Activated CD8-positive, alpha-beta T cell treated with anti-CD3 and anti-CD28 coated beads, Interleukin-2, amount 10 ng/mL, durations not matched to agents 7 days and 5 days (primary cell): ENCODE measurements at places on chromosomes 6 and 20. TPM values are rescaled to one million over a fixed set of nuclear protein-coding genes. Genes with fewer than 3 reads are reported as not detected.

DNA sequence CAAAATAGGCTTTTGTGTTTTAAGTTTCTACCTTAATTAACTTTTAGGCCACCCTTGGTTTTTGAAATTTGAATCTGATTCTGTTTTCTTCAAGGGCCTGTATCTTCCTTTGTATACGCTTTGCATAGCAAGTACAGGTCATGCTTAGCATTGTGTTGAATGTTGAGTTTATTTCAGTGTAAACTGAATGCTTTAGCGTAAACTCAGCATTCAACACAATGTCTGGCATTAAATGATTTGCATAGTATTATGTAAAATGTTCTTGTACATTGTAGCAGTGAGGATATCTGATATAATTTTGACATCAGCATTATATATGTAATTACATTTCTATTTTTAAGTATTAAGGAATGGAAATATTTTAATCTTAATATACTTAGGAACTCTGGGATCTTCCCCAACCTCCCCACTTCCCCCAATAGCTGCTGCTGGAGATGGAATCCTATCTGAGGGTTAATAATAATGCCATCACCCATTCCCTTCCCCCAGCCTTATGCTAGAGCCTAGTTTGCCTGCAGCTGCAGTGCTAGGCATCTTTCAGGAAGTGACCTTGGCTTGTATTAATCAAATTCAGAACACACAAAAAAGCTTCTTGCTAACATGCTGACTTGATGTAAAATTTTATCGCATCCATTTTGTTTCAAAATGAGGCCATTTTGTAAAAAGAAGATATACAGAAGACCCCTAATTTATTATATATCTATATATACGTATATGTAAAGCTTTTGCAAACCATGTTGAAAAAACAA lies 73.1 kb downstream of the NCOA3 start:
- no peak overlapping the region for H3K27ac ChIP-seq
- peaks cover 54% of the 10 kb centered on the region for H3K4me1 ChIP-seq
- H3K36me3 ChIP-seq: peaks cover 27% of the 10 kb centered on the region

DNA sequence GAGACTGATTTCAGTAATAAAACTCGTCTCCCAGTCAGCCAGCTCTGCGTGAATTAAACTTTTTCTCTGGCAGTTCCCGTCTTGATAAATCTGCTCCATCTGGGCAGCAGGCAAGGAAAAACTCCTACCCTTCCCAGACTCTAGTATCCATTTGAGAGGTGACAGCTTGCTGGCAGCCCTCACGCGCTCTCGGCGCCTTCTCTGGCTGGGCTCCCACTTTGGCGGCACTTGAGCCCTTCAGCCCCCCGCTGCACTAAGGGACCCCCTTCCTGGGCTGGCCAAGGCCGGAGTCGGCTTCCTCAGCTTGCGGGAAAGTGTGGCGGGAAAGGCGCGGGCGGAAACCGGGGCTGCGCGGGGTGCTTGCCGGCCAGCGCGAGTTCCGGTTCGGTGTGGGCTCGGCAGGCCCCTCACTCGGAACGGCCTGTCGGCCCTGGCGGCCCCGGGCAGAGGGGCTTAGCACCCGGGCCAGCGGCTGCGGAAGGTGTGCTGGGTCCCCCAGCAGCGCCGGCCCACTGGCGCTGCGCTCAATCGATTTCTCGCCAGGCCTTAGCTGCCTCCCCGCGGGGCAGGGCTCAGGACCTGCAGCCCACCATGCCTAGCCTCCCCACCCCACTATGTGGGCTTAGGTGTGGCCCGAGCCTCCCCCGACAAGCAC lies 21.8 kb upstream of the GMPR start:
- no peak overlapping the region for H3K27ac ChIP-seq
- H3K27me3 ChIP-seq: peaks cover 29% of the 10 kb centered on the region
- no peaks in the 10 kb centered on the region for H3K36me3 ChIP-seq
- H3K4me1 ChIP-seq: peaks cover 14% of the 10 kb centered on the region
- no peak for DNase-seq

DNA sequence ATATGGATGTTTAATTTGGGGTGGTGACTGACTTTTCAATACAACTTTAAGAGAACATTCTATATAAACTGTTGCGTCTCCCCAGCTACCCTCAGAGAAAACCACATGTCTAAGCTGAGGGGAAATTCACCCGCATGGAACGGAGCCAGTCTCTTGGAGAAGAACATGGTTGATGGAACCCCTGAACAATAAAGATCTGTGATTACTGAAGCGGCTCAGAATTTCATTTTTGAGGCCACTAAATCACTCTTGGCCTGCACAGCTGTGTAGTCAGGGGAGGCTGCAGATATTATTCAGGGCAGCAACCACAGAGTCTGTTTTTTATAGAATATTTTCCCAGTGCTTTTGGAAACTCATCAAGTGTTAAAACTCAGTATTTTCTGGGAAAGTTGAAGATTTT lies 73.8 kb downstream of the EYA4 start:
- DNase-seq: no peak
- H3K27ac ChIP-seq: no peak overlapping the region
- H3K4me3 ChIP-seq: no peak overlapping the region
- H3K4me1 ChIP-seq: no peaks in the 10 kb centered on the region
- H3K36me3 ChIP-seq: no peaks in the 10 kb centered on the region

The HRH3 gene
- total RNA-seq: not detected

The TNNC2 gene
- not detected for total RNA-seq

DNA sequence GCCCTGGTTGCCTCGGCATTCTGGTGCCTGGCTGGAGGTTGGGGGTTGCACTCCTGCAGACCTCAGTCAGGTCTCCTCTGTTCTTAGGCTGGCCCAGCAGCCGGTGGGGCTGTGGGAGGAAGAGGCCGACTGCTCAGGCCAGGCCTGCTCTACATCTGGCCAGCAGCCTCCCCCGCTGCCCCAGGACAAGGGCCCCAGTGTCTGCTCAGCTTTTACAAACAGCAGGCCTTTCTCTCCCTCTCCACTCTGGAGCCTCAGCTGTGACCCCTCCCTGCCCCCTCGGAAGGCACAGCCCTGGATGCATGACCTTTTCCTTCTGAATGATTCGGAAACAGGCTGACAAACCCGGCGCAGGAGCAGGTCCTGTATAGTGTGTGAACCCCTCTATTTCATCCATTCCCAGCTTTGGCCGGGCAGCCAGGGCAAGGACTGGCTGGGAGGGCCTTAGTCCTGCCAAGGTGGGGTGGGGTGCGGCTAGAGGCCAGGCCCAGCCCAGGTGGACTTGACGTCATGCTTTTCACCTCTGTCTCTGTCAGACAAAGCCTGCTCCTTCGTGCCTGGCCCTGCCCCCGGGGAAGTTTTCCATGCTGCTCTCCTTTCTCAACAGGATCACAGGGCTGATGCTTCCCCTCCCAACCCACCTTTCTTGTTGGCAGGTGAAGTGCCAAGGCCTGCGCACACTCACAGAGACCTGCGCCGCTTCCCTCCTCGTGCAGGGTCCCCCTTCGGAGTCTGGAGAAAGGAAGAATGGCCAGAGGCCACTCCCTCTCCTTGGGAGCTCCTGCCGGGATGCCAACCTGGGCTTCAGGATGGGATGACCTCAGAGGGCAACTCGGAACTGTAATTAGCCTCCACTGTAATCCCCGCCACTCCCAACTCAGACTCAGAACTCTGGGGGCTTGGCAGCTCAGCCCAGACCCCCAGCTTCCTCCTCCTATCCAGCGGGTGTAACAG lies 10.1 kb upstream of the ITPR3 start:
- no peaks in the 10 kb centered on the region for H3K36me3 ChIP-seq
- no peak overlapping the region for H3K4me3 ChIP-seq
- no peak overlapping the region for H3K27ac ChIP-seq
- DNase-seq: no peak
- H3K4me1 ChIP-seq: peaks cover 2% of the 10 kb centered on the region

The FAM209B gene
- total RNA-seq: 1.1 TPM
